ENCODE measurements at places on chromosomes 3 and 15.
A peak's percentile ranks its signal among the peaks of the same experiment; 100 is the strongest.

DNA sequence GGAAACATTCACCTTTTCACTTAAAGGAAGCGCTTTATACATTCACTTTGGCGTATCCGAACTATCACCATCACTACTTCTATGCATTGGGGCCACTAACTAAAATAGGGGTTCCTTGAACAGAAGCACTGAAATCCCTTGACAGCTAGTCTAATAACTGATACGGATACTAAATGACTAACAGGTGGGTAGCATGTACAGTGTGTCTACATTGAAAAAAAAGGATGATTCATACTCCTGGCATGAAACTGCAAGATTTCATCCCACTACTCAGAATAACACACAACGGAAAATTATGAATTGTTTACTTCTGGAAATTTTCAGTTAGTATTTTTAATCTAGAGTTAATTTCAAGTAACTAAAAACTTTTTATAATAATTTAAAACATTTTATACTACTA lies 96.7 kb downstream of the SMARCC1 start:
- no peak for DNase-seq

- DNase-seq, result no peak
Measured at GRCh38 chr3:108301695-108302404, 5.5 kb downstream of the HHLA2 start.

- no peak for DNase-seq
Measured at GRCh38 chr3:7964899-7965298, 536.7 kb upstream of the LMCD1 start.

GRCh38 chr3:191094057-191094845 lies 104.8 kb upstream of the OSTN start:
- DNase-seq, result peak; percentile 47

GRCh38 chr3:121493431-121493830 lies 52.4 kb downstream of the POLQ start:
- no peak for DNase-seq

- no peak for DNase-seq
Measured at GRCh38 chr3:190424108-190424477, 25.6 kb downstream of the TMEM207 start.

GRCh38 chr3:169660709-169661360 lies 2.7 kb downstream of the MECOM start:
- no peak for DNase-seq

DNA sequence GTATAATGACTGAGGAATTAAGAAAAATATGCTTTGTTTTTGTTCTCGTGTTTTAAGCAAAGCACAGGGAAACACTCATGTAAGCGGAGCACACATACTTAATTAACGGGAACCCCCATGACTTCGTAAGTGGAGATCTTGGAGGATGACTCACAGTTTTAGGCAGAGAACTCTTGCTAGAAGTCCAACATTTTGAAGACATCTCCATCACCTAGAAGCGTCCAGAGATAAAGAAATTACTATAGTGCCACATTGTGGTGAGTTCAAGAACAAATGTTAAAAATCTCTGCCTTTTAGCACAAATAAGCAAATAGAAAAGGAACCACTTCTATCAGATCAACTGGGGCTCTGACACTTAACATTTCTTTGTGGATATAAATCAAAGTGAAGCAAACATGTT lies 194.1 kb upstream of the ARHGEF26 start:
- DNase-seq, result peak; percentile 78

DNA sequence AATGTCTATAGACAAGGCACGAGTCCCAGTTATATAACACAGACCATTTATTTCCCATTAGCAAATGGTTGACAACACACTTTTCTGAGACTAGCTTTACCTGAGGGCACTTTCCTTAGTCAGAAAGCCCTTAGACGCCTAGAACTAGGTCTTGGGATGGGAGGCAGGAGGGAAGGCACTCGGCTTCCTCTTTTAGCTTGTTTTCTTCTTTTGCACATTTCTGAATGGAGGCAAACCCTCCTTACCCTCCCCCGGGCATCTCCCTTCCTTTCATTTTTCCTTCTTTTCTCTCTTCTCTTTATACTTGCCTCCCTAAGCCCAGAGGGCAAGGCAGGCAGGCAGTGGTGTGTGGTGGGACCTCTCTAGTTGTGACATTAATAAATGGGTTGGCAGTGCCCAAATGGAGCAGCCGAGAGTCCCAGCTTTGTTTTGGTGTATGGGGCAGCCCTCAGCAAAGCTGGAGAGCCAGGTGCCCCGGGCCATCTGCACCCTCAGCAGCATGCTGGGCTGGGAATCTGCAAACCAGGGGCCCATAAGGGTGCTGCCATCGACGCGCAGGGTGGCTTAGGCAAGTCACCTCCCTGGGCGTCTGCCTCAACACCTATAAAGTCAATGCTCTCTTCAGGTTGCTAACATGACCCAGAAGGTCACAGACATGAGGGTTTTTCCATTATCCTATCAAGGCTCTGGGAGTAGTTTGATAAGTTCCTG lies 21.1 kb upstream of the BCL2L10 start:
- no peak for DNase-seq

DNA sequence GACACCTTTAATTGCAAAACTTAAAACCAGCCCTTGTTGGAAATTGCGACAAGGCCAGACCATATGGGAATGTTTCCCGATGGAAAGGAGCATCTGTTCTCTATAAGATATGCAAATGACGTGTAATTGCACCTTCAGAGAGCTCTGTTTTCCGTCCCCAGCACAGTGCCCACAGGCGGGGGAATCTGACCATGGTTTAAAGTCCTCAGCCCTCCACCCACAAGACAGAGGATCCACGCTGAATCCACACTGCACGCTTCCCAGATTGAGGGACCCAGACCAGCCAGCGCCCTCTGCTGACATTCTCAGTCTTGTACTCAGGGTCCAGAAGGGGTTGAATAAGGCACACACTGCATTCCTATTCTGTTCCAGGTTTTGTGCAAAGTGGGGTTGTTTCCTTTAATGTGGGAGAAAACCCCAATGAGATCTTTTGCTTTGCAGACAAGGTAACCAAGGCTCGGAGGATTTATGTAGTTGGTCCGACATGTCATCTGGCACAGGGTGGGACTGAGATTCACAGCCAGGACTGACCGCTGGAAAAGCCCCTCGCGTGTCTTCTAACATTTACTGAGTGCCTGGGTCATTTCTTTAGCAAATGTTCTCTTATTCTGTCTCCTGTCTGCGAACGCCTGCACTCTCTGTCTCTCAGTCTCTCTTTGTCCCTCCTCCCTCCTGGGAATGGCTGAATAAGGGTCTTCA lies 36.8 kb upstream of the KLHL25 start:
- peak; percentile 49 for DNase-seq

- DNase-seq, result no peak
Measured at GRCh38 chr3:120353463-120353862, 4.3 kb upstream of the LRRC58 start.

DNA sequence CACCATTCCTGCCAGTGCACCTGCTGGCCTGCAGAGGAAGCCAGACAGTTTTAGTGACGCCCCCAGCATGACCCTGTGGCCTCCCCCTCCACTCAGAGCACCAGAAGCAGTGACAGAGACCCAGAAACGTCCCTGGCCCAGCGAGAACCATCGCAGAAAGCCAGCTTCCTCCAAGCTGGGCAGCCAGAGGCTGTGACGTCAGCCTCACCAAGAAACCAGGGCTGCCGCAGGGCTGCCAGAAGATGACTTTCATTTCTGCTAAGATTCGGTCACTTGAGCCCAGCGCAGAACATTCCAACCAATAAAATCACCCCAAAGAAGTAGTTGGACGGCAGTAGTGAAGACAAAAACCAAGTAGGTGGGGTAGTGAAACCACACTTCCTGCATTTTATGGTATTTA lies 29.6 kb upstream of the RPL32 start:
- DNase-seq, result no peak

- no peak for DNase-seq
Measured at GRCh38 chr3:194931865-194932264, 246.2 kb downstream of the FAM43A start.

- no peak for DNase-seq
Measured at GRCh38 chr15:101498717-101499480, 9.4 kb upstream of the PCSK6 start.

- no peak for DNase-seq
Measured at GRCh38 chr15:25880411-25880810, 17.3 kb upstream of the ATP10A start.

- DNase-seq, result peak; percentile 56
Measured at GRCh38 chr3:13575459-13576061, 26.6 kb downstream of the FBLN2 start.

DNA sequence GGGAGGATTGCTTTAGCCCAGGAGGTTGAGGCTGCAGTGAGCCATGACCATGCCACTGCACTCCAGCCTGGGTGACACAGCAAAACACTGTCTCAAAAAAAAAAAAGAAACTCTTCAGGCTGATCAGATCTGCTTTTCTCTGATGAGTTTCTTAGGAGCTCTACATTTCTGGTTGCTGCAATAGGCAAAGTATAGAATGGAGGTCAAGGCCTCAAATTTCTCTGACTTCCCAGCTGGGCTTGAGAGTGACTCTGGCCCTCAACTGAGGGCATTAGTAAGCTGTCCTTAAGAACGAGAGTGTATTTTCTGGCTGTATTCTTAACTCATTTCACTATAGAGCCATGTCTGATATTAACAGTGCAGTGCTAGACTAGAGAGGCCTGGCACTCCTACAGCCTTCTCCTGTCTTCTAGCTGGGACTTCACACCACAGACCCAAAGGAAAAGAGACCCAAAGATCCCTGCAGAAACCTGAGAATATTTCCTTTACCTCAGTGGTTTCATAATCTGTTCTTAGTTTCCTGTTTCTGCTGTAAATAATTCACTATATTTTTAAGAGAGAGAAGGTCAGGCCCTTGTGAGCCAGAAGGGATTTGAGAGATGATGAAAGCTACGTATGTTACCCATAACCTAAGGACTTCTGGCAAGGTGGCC lies 2.0 kb upstream of the NR1I2 start:
- DNase-seq, result no peak

- DNase-seq, result no peak
Measured at GRCh38 chr3:50230104-50230793, 5.8 kb upstream of the GNAI2 start.
